ENCODE measurements at places on chromosomes 3 and 15.
A peak's percentile ranks its signal among the peaks of the same experiment; 100 is the strongest.

GRCh38 chr3:196712514-196713413 is 587 bp downstream of the PIGX start:
- DNase-seq: no peak

DNA sequence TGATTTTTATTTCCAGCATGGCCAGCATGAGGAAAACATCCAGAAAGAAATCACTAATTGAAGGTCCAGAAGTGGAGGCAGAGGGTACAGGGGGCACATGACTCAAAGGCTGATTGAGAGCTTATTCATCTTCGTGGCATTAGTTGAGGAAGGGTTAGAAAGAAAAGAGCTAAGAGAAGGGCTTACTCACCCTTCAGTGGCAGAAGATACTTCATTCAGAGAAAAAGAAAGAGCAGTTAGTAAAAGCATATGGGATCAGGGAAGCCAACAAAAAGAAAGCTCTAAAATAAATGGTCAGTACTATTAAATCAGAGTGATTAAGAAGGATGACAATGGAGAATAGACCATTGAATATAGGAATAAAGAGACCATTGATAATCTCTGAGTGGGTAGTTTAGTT is 25.2 kb downstream of the GAP43 start:
- no peak for DNase-seq

- no peak for DNase-seq
These were observed 74.3 kb downstream of the CALML4 start for GRCh38 chr15:68130851-68131250.

DNA sequence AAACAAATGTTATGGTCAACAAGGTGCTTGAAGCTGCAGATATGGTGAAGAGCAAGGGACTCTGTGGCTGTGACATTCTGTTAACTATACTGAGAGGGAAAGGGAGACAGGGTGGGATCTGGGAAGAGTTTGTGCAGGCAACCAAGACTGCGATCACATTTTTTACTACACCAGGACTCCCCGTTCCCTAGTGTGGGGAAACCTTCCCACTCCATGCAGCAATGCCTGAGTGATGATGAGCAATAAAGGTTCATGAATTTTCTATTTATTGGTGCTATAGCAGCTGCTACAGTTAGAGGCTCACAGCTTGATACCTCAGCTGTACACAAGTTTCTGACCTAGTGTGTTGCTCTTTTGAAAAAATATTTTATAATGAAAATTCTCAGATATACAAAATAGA is 160.9 kb upstream of the SGO1 start:
- DNase-seq: no peak

DNA sequence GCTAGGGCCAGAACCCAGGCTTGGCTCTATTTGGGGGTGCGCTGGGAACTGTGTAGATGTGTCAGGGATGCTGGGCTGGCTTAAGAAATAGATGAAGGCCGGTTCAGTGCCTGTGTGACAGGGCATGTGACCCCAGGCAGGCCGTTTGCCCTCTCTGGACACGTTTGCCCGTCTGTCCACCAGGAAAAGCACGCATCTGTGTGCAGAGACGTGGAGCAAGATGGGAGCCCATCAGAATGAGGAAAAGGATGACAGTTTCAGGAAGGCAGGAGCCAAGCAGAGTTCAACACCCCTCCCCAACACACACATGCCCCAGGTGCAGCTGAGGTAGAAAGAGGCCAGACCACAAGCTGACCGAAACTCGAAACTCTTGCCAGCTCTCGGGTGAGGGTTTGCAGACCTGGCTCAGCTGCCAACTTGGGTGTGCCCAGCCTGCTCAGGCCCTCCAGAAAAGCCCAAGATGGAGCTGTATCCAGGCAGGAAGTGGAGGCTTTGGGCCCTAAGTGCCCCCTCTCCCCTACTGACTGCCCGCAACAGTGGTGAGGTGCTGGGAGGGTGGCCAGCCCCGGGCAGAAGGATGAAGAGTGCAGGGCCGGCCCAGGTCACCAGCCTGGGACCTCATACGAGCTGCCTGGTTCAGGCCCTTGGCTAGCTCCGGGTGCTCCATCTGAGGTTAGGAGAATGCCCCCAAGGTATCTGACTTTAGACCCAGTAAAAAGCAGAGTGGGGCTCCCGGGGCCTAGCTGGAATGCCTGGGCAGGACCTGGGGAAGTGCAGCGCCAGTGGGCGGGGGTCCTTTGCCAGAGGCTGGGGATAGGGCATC is 10.2 kb upstream of the MESP1 start:
- DNase-seq: no peak

GRCh38 chr3:56347219-56347871 is 120.9 kb downstream of the ERC2 start:
- no peak for DNase-seq

DNA sequence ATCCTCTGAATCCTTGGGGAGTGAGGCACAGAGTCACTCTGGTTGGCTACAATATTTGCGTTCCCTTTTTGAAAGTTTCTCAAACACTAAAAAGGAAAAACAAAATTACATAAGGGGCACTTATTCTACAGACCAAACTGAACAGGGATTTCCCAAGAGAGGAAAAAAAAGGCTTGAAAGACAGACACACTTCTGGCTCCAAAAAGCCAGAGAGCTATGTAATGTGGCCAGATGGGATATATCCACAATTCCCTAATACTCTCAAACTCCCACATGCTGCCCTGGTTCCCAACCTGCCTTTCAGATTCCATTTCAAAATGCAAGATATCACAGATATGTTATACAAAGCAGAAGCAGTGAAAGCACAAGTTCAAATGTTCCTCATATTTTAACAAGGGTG is 1.6 kb downstream of the FRMD4B start:
- DNase-seq: no peak

DNA sequence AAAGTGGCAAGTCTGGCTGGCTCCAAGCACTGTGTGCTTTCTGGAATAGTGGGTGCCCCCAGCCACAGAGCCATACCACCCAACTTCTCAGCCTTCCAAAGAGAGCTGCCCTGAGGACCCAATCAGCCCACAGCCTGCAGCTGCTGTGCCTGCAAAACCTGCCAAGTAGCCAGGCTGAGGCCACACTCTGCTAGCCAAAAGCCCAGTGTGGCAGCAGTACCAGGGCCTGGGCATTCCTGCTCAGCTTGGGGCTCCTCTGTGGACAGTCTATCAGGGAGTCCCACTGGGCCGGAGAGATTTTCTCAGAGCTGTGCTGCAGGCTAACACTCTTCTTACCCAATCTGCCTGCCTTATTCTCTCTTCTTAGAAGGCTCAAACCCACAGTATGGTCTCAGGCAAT is 136.5 kb downstream of the TPRA1 start:
- no peak for DNase-seq

GRCh38 chr15:62874959-62875625 is 167.5 kb upstream of the TPM1 start:
- no peak for DNase-seq

DNA sequence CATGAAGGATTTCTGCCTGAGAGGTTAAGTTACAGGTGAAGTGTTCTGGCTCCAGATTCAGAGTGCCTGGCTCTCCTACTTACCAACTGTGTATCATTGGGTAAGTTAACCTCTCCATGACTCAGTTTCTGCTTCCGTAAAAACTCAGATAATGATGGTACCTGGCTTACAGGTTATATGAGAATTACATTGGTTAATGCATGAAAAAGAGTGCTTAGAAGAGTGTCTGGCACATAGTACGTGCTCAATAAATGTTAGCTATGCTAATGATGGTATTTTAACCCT is 23.8 kb downstream of the CFAP161 start:
- DNase-seq: no peak

DNA sequence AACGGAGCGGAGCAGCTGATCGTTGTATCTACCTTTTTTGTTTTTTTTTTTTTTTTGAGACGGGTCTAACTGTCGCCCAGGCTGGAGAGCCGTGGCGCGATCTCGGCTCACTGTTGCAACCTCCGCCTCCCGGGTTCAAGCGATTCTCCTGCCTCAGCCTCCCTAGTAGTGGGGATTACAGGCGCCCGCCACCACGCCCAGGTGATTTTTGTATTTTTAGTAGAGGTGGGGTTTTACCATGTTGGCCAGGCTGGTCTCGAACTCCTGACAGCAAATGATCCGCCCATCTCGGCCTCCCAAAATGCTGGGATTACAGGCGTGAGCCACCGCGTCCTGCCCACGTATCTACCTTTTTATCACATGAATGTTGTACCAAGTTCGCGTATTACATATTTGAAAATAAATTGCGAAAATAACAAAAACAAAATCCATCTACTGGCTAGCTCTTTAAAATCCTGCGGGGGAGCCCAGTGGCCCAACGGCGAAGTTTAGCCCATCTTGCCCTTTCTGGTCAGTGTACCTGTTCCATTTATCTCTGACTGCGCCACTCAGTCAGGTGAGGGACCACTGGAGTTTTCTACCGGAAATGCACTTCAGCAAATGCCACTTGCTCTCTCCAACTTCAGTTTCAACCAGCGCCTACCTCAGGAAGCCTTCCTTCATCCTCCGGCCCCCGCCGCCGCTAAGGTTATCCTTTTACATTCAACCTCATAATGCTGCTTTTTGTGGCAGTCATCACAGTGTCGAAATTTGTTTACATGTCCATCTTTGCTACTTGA is 1.2 kb upstream of the EIF3J start:
- DNase-seq: peak; percentile 13

DNA sequence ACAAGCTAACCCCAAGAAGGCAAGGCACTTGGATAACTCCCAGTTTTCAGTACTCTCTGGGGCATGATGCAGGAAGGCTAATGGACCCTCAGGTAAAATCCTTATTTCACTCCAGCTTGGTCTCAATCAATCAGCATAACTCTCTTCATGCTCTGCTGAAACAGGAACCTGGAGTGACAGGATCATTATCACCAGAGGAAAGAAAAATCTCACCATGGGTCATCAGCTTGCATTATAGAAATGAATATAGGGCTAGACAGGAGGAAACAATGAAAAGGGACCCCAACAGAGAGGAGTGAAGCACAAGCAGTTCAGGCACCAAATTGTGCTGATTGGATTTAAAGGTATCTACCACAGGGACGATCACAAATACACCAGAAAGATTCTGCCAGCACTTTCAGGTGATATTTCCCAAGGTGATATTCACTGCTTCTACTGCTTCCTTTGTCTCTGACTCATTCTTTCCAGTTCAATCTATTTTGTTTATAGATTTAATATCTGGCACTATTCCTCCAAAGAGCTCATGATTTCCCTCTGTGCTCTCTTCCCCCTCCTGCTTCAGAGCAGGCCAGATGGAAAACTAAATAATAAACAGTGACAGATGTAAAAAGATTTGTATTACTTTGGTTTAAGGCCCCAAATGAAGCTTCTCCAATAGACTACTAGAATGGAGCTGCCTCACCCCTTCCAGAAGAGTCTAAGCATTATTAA is 22.9 kb upstream of the THUMPD3 start:
- DNase-seq: no peak

DNA sequence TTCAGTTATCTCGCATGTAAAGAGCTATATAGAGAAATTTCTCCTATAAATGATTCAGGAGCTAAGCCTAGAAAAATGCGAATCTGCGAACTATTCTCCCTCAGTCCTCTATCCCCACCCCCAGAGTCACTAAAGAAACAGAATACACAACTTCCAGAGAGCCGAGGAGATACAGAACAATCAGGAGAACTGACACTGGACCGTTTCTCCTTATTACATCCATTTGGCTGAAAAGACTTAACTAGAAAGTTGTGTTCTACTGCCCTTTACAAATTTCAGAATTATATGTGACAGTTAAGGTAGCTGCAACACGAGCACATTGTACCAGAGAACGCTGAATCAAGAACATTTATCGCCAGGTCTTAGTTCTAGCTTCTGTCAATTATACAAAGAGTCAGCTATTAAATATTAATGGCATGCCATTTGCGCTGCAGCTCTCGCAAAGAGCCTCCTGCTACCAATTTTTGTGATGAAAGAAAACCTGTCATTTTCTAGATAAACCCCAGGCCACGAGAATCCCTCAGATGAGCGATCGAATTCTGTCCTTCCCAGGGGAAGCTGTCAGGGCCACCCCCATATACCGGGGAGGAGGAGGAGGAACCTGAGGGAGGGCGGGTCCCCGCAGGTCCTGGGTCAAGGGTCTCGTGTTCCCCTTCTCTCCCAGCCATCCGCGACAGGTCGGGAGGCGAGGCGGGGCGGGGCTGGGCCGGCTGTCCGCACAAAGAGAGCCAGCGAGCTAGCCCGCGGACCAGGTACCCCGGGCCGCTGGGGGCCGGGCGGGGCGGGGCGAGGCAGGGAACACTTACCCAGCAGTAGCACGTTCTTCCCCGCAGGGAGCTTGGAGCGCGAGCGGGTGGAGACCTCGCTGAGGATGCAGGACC is 878 bp downstream of the DYNC1LI1 start:
- DNase-seq: peak; percentile 5

- no peak for DNase-seq
These were observed 271.2 kb upstream of the TRIM42 start for GRCh38 chr3:140406655-140407054.

DNA sequence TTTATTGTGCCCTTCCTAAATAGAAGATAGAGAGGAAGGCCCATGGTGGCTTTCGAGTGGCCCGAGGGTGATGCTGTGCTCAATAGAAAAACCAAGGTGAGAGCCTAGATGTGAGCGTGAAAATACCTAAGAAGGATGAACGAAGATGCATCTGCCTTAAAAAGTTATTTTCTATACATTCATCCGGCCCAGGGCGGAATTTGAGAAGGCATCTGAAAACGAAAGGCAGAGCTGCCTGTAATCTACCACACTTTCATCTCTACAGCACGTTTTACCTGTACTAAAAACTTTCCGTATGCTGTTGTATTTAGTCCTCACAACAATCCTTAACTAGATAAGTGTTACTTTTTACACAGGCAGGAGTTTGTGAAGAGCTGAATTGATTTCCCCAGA is 1.4 kb downstream of the DUT start:
- no peak for DNase-seq

DNA sequence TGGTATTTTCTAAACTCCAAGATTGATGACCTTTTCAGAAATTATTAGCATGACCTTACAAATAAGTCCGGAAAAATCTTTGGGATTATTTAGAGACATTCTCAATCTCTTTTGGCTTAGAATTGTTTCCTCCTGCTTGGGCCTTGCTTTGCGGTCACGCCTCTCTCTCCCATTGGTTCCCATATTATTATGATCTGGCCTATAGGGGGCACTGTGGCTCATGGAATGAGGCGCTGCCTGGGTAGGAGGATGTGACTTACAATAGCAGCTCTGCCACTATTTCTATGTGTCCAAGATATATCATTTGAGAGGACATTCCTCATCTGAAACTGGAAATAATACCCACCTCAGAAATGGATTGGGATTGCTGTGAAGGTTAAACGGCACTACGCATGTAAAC is 464.9 kb downstream of the MFSD1 start:
- DNase-seq: no peak

DNA sequence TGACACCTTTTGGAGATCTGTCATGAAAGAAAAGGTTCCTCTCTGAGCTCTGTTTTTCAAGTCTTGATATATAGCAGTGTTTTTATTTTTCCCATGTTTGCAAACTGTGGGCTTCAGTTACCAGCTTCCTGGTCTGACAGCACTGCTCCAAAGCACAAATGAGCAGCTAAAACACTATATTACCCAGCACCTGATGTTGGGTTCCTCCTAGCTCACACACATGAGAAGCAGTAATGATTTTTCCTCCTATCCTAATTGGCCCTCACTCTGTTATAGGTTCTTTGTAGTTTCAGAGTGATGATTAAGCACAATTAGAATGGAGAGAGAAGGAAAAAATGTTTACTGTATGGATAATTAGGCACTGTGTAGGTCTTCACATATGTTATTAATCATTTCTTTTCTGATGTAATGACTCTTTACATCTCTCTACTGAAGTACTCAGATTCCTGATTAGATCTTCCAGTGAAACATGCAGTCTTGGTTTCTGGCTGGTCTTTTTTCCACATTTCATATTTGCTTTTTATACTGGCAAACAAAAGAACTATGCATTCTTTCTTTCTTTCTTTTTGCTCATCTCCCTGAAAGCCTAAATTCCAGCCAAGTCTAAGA is 939.7 kb downstream of the NSUN3 start:
- DNase-seq: no peak
